ENCODE measurements at places on chromosomes 12 and 14. TPM values are rescaled to one million over a fixed set of nuclear protein-coding genes. Genes with fewer than 3 reads are reported as not detected.

Gene AICDA
- total RNA-seq, result not detected

Gene OAS2
- total RNA-seq, result 148 TPM

Gene GALNT9
- 0.12 TPM for total RNA-seq

Gene MMP17
- 0.48 TPM for total RNA-seq

- no peak overlapping the region for H3K27ac ChIP-seq
- H3K4me1 ChIP-seq, result no peaks in the 10 kb centered on the region
- H3K27me3 ChIP-seq, result no peaks in the 10 kb centered on the region
- DNase-seq, result no peak
- H3K36me3 ChIP-seq, result peaks cover 20% of the 10 kb centered on the region
- no peak overlapping the region for H3K4me3 ChIP-seq
Observed at GRCh38 chr14:77344377-77344996, 23.7 kb downstream of the GSTZ1 start.

DNA sequence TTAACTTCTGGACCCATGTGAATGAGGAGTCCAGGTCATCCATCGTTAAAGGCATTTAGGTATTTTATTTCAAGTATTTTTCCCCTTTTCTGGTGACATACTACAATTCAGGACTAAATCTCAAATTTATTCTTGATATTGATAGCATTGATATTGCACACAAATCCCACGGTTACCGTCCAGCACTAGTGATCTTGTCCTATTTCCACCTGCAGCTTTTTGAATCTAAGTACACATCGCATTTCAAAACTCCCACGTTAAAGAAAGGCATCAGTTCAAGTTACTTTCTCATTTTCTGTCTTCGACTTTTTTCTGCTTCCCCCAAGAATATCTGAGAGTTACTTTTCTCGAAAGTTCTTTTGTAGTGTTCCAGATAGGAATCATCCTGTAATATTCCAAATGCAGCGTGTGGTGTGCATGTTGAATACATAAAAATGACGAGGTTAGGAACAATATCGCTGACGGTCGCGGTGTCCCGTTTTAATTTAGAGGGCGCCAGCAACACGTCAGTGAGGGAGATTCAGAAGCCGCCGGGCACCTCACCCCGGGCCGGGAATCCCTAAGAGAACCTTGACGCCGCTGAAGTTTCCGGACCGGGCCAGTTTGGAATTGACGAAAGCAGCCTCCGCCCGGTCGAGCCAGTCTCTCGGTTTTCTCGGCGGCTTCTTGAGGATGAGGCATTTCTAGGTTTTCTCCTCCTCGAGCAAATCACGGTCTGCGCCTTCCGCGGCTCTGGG is 569 bp upstream of the RGS6 start:
- peaks cover 53% of the 10 kb centered on the region for H3K27me3 ChIP-seq
- no peak overlapping the region for H3K4me3 ChIP-seq
- H3K27ac ChIP-seq, result no peak overlapping the region
- peaks cover 18% of the 10 kb centered on the region for H3K4me1 ChIP-seq
- peak; percentile 19 for DNase-seq

GRCh38 chr14:63483315-63483714 is 59.9 kb downstream of the PPP2R5E start:
- H3K27ac ChIP-seq, result no peak overlapping the region
- H3K36me3 ChIP-seq, result peaks cover 4% of the 10 kb centered on the region
- no peak overlapping the region for H3K4me3 ChIP-seq

GRCh38 chr14:53011053-53011462 is 60.2 kb upstream of the FERMT2 start:
- H3K36me3 ChIP-seq, result no peaks in the 10 kb centered on the region
- DNase-seq, result no peak
- no peaks in the 10 kb centered on the region for H3K4me1 ChIP-seq
- no peak overlapping the region for H3K4me3 ChIP-seq
- peaks cover 6% of the 10 kb centered on the region for H3K27me3 ChIP-seq
- no peak overlapping the region for H3K27ac ChIP-seq

GRCh38 chr12:1629338-1630132 is 504 bp downstream of the WNT5B start:
- H3K4me3 ChIP-seq, result peak overlapping the region; percentile 9
- H3K27me3 ChIP-seq, result peaks cover 60% of the 10 kb centered on the region
- H3K36me3 ChIP-seq, result no peaks in the 10 kb centered on the region

DNA sequence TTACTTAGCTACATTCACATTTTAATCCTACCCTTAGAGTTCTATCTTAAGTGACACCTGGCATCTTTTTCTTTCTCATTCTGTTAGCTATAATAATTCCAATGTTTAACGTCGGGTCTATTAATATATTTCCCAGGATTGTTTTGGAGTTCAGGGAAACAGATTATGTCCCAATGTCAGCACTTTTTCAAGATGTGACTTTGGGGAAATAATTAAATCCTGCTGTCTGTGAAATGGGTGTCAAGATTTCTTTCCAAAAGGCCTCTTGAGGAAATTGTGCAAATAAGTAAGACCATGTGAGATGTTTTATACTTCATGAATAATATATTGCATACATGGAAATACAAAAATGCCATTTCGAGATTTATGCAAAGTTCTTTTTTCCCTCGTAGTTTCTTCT is 887.6 kb upstream of the SEL1L start:
- H3K4me1 ChIP-seq, result no peaks in the 10 kb centered on the region
- no peak overlapping the region for H3K4me3 ChIP-seq
- no peak overlapping the region for H3K27ac ChIP-seq
- H3K27me3 ChIP-seq, result no peaks in the 10 kb centered on the region

GRCh38 chr12:61667676-61668075 is 592.5 kb upstream of the USP15 start:
- H3K36me3 ChIP-seq, result peaks cover 3% of the 10 kb centered on the region
- no peak overlapping the region for H3K4me3 ChIP-seq

Data from activated CD4-positive, alpha-beta memory T cell treated with anti-CD3 and anti-CD28 coated beads for 36 hours (primary cell).